ENCODE measurements at places on chromosomes 5 and 9.

DNA sequence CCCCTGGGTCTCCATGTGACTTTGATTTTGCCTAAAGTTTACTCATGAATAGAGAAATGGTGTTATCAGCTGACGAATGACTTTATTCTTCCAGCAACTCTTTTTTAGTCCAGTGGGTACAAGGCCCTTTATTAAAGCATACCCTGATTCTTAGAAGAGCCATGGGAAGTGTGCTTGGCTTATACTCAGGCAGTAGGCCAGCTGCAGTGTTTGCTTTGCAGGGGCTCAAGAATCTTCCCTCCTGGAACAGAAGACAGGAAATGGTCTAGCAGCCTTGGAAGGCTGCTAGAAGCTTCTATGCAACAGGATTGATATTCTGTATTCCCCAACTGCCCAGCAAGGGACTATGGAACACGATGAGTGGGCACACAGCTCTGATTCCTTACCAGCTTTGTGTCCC, 73.4 kb upstream of the PLPP6 start:
- DNase-seq = no peak

DNA sequence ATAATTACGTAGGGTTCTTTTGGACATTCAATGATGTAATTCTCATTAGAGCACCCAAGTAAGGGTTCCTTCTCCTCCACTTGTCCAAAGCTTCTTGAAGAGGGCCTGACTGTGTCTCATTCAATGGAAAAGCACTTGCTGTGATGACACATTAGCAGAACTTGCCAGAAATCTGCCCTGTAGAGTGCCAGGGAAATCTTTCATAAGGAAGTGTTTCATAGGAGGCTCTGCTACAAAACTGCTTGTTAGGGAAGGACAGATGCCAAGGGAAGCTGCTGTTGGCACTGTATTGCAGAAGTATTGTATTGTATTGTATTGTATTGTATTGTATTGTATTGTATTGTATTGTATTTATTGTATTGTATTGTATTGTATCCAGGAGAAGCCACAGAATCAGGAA, 45.5 kb upstream of the MPDZ start:
- DNase-seq = no peak

DNA sequence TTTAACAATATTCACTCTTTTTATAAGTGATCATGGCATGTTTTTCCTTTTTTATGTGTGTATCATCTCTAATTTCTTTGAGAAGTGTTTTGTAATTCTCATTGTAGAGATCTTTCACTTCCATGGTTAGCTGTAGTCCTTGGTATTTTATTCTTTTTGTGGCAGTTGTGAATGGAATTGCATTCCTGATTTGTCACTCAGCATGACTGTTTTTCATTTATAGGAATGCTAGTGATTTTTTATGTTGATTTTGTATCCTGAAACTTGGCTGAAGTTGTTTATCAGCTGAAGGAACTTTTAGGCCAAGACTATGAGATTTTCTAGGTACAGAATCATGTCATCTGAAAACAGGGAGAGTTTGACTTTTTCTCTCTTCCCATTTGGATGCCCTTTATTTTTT, 13.1 kb upstream of the SPINK13 start:
- no peak for DNase-seq

GRCh38 chr5:2511126-2511525, 240.4 kb downstream of the IRX2 start:
- DNase-seq = no peak

- no peak for DNase-seq
These were observed 9.3 kb downstream of the BAAT start for GRCh38 chr9:101375546-101375945.

GRCh38 chr5:118723021-118723338, 265.4 kb downstream of the DTWD2 start:
- DNase-seq = no peak

GRCh38 chr5:77629509-77630113, 8.9 kb downstream of the OTP start:
- no peak for DNase-seq

- DNase-seq = no peak
These were observed 521.7 kb downstream of the RAB3C start for GRCh38 chr5:59104400-59105127.

All from stimulated activated CD4-positive, alpha-beta T cell treated with anti-CD3 and anti-CD28 coated beads, Interleukin-2, amount 100 ng/mL, for 4 hours (primary cell).